Stimulated activated CD8-positive, alpha-beta memory T cell treated with anti-CD3 and anti-CD28 coated beads, Interleukin-7, amount 100 ng/mL, for 4 hours (primary cell): ENCODE measurements at places on chromosomes 5 and 9.

DNA sequence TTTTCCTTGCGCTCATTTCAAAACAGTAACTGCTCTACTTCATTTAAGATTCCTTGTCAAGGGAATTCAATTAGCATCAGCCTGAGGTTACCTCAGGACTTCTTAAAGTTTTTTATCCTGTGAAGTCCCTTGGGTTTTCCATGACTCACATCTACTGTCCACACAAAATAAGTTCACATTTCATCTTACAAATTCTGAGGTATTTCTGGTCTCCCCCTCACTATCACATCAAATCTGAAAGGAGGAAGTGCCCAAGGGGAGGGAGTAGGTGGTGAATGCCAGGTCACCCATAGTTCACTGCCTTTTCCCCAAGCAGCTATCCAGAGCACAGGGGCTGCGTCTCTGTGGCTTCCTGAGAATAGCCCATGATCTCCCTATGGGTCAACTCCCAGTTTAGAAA is 227.1 kb upstream of the NREP start:
- no peak for DNase-seq

GRCh38 chr5:59562756-59563389 is 330.7 kb downstream of the PDE4D start:
- peak; percentile 13 for DNase-seq

DNA sequence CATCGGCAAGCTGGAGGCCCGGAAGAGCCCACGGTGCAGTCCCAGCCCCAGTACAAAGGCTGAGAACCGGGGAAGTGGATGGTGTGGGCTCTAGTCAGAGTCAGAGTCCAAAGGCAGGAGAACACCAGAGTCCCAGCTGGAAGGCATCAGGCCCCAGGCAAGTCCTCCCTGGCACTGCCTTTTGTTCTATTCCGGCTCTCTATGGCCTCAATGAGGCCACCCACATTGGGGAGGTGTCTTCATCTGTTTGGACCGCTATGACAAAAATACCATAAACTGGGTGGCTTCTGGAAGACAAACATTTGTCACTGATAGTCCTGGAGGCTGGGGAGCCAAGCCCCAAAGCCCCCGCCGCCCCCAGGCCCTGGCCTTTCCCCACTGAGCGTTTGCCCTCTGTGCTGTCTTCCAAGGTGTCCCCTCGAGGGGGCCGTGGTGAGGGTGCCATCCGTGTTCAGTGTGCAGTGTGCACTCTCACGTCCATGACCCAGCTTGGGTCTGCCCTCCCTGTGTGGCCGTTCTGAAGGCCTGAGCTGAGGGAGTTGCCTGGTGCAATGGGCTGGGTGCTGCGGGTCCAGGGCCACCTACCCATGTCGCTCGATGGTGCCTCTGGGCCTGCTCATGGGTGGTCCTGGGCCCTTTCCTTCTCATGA is 99.1 kb upstream of the PPP1R26 start:
- no peak for DNase-seq

DNA sequence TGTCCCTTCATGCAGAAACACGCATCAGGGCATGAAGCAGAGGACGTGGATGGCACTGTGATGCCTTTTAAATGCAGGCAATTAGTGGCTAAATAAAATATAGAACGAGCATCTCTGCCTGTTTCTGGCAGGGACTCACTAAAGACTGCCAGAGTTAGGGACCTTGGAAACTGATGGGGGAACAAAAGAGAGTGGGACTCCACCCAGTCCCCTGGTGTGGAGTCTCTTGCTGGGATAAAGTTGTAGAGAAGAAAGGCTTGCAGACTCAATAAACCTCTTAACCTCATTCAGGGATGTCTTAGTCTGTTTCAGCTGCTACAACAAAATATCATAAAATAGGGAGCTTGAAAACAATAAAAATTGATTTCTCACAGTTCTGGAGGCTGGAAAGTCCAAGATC is 87.6 kb upstream of the ARAP3 start:
- DNase-seq: no peak

GRCh38 chr9:77016121-77016525 is 3.3 kb upstream of the FOXB2 start:
- no peak for DNase-seq

- DNase-seq: no peak
Measured at GRCh38 chr9:14961372-14962068, 51.3 kb upstream of the FREM1 start.

GRCh38 chr9:37405350-37405749 is 17.1 kb upstream of the GRHPR start:
- DNase-seq: no peak

GRCh38 chr5:164593982-164594381 is 1088.6 kb downstream of the MAT2B start:
- no peak for DNase-seq

- no peak for DNase-seq
Measured at GRCh38 chr5:172645271-172646055, 4.4 kb downstream of the NEURL1B start.

DNA sequence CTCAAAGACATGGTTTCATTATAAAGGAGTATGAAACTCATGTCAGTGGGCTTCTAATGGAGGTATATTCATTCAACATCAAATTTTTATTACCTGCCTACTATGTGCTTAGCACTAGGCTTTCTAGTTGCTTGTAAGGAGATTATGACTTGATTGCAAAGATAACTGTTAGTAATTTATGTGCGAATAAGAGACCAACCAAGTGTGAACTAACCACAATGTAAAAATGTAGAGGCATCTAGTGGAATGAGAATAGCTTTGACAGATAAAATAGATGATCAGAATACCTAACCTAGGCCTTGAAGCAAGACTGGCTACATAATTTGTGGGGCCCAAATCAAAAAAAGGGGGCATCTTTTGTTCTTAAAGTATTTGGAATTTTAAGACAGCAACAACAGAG is 13.0 kb upstream of the PPP2R2B start:
- DNase-seq: no peak

- DNase-seq: no peak
Measured at GRCh38 chr5:82057051-82057450, 85.2 kb downstream of the ATG10 start.

DNA sequence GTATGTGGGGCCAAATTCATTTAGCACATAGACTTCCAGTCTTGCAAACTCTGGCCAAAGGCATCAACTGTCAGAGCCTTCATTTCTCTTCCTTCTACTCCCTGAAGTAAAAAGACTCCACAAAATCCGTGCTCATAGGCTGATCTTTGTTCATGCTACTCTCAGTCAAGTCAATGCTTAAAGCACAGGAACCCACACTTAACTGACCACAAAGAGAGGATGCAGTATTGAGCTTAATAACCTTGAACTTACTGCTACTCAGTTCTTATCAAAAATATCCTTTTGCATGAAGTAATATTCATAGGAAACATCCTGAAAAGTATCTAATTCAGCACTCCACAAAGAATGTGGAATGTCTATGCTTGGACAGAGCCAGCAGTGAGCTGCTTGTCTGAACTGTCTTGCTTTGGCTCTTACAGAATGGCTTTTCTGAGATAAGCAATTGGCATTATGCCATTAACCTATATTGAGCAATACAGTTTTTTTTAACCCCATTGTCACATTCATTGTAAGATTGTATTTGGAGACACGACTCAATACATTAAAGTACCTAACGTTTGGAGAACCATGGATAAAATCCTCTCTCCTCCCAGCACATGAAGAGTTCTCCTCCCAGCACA is 21.7 kb downstream of the LPAR1 start:
- DNase-seq: no peak

DNA sequence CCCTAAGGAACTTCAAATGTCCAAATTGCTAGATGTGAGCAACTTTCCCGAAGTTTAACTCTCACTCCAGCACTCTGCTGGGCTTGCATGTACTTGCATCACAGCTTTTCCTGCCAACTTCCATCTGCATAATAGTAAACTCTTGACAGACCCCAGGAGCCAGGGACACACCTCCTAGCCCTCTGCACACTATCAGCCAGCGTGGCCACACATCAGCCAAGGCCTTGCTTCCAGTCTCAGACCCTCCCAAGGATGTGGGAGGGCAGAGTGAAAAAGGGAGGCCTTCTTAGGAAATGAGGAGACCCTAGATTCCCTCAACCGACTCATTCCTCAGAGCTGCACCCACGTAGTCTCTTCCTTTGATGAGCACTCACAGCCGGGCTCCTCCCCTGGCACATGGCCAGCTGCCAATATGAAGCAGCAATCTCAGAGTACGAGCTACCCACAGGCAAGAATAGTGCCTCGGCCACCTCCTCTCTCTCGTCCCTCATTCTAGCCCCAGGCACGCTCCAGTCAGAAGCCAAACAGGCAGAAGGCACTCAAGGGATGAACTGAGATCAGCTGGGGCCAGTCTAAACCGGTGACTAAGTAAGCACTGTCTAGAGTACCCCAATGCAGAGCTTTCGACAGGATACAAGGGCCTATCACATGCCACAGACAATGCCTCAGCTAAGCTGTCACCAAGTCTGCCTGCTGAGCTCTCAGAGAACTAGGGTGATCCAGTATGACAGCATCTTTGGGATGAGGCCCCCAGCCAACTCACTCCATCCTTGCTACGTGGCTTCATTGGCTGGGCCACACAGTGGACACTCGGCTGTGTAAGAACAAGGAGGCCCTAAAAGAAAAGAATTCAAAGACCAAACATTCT is 2.3 kb downstream of the P4HA2 start:
- no peak for DNase-seq

- DNase-seq: no peak
Measured at GRCh38 chr5:82408033-82408432, 129.9 kb upstream of the RPS23 start.

DNA sequence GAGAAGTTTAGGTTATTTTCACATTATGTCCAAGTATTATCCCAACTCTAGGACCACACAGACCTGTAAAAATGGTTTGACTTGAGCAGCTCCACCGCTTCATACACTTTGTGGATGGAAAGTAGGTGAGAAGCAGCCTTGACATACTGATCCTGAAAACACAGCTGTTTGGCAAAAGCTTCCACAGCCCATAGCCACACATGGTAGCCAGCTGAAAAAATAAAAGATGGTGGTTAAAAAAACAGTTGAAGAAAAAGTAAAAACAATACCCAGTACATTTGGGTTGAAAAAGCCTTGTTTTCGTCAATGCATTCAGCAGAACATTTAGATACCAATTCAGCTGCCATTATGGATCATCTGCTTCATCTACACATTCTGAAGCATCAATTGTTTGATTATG is 36.7 kb downstream of the GEMIN5 start:
- DNase-seq: no peak

- DNase-seq: no peak
Measured at GRCh38 chr5:140605879-140606278, 27.1 kb downstream of the CD14 start.

GRCh38 chr5:35753500-35753899 is 103.2 kb upstream of the IL7R start:
- DNase-seq: no peak

DNA sequence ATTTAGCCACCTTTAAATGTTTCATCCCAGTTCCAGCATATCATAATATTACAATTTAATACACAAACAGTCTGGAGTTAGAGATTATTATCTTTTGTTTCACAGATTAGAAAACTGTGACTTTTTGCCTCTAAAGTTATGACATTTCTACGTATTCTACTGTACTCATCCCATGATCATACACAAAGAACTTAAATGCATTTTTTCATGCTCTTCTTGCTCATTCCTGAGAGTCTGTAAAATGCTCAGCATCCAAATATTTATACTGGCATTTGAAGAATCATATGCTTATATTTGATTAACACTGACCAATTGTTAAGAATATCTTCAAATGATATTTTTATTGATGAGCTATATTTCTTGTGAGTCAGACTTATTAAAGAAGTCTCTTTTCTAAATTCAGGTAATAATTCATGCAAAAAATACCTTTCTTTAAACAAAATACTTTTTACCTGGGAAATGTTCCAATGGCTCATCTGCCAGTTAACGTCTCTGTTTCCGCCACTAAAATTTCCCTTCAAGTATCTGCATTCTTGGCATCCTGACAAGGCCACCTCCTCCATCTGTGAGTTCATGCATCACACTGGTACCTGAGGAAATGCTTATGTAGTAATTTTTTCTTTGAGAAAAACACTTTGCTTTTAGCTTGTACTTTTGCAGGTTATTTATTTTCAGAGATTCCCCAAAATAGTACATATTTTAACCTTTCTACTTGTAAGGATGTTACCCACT is 139.6 kb upstream of the RASA1 start:
- no peak for DNase-seq
